DMS79 treated with DMSO at 0.1 percent for 48 hours (cell line): ENCODE measurements at places on chromosomes 5 and 9.

DNA sequence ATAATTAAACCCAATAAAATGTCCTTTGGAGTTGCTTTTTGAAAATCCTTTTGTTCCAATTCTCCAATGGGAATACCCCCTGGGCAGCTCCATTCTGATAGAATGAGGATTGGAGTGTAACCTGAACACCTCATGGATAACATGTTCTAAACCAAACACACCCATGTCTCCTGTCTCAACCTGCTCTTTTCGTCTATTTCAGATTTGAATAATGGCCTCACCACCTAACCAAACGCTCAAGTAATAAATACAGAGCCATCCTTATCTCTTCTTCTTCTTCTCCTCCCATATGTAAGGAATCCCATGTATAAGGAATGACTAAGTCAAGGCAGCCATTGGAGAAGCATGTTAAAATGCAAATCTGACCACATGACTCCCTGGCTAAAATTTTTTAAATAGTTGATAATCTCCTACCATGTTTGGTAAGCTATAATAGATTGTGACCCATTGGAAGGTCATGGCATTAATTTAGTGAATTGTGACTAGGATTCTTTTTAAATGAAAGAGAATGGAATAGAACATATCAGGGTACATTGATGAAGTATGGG lies 26.0 kb downstream of the ELL2 start:
- no peak for DNase-seq

DNA sequence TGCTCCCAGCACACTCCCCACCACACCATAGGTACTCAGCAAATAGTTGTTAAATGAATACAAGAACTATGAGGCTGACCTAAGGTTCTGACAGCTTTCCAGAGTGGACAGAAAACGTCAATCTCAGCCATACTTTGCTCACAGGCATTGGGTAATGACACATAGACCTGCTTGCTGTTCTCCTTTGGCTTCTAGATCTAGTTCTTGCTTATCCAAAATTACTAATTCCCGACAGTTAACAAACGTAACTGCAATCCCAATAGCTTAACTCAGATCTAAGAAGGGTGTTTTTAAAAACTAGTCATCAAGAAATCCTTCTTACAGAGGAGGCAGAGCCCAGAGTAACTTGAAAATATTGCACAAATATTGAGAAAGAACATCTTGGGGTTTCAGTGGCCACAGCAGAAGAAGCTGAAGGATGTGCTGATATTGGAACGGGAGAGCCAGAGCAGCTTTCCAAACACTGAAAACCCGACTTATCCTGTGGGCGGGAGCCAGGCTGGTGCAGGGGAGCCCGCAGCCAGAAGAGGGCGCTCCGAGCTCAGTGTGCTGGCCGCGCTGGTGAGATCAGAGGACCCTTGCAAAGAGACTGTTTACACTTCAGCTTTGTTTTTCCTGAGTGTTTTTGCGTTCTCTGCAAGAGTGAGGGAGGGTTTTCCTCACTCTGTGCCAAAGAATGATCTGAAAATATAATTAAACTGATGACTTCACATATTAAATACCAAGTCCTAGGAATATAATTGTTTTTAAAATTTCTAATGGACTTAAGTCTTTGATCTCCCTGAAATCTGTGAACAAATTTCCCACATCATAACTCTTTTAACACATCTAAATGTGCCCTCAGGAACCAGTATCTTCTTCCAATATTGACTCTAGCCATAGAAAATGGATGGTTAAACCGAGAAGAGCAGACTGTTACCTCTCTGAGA lies 30.3 kb downstream of the FGF1 start:
- DNase-seq = peak; percentile 37

DNA sequence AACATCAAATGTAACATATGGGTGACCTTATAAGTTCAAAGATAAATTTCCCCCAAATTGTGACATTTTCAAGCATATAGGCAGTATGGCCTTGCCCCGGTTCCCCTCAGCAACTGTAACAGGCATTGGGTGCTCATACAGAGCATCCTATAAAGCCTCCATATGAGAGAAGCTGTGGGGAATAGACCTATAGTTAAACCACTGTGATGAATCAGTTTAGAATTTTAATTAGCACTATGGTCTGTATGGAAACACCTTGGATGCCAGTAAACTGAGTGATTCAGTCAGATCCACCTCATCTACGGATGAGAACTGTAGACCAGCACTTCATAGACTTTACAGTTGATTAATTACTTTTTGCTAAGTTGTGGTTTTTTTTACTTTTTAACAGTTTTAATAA lies 79.4 kb downstream of the ERCC6L2 start:
- no peak for DNase-seq

DNA sequence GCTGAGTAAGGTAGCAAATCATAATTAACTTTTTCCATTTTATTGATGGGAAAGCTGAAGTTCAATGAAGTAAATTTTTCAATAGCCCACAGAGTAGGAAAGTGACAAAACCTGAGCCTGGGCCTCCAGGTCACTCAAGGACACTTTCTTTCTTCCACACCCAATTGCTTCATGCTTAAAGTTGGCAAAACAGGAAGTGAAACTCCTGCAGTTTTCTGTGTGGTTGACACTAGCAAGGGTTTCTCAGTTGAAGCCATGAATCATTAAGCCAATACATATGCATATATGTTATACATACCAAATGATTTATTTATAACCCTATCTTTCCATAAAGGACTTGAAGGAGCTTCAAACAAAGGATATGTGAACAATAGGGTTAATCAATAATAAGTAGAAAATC lies 13.9 kb downstream of the TLR4 start:
- no peak for DNase-seq

- no peak for DNase-seq
Observed at GRCh38 chr5:138455232-138455930, 9.9 kb upstream of the EGR1 start.

DNA sequence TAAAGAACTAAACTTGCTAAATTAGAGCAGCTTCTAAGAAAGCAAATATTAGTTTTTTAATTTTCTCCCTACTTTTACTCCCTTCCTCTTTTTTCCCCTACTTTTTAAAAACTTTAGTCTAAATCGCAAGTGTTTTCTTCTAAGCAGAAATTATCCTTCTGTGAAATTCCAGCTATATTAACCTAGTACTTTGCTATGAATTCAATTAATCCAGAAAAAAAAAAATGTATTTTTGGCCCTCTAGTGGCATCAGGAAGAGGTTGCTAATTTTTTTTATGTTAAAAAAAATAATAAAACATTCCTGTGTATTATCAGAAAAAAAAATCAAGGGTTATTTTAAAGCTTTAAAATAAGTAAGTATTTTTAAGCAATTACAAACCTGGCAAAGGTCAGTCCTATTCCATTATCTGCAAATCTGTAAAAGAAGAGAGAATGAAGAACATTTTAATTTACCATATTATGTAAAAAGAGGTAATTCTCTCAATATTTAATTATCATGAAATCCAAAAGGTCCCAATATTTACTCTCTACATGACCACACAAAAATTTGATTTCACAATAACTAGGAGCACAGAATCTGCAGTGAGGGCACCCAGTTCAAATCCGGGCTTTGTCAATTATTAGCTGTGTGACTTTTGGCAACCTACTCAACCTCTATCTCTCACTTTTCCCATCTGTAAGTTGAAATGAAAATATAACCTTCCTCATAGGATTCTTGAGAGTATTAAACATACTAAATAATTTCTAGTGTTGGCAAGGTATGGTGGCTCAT lies 52.0 kb downstream of the CEMIP2 start:
- no peak for DNase-seq

DNA sequence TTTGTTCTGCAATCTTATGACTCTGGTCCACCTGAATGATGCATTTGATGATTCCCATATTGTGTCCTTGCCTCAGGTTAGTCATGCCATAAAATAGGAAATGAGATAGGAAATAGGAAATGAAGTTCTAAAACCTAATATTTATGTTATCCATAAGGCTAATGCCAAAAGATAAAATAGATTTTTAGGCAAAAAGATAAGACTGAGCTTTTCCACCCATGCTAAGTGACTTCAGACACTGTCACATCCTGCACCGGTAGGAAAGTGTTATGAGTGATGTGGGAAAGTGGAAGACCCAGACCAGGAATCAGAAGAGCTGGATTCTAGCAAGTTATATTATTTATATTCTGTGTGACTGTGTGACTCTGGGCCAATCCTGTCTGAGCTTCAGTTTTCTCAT lies 600.8 kb upstream of the DMAC1 start:
- DNase-seq = no peak

DNA sequence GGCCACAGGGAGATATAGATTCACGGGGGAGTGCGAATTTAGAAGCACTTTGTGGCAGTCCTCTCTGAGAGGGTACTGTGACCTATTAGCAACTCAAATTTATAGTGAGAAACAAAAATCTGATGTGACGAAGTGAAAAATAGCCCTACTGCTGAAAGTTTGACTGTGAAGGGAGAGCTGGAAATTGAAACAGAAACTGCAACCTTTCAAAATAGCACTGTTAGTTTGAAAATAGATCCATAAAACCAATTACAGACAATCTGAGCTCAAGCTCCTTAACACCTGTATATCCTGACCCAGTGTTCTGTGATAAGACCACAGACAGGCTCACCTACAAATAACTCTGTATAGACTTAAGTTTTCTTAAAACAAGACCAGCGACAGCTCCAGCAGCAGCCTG lies 420.1 kb downstream of the IRX1 start:
- no peak for DNase-seq

DNA sequence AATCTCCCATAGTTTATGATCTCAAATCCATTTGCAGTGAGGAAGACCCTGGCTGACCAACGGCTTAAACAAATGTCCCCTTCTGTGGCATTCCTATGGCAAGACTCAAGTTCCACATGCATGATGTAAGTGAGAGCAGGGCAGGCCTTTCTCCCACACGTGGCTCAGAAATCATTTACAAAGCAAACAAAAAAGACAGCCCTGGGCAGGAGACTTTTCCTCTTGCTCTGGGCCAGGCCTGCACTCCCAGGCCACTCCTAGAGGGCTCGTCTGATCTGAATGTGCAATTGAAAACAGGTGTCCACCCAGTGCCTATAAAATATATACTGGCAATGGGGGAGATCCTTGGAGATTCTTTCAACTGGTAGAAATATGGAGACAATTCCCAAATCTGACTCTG lies 123.1 kb downstream of the DMRT2 start:
- DNase-seq = no peak

DNA sequence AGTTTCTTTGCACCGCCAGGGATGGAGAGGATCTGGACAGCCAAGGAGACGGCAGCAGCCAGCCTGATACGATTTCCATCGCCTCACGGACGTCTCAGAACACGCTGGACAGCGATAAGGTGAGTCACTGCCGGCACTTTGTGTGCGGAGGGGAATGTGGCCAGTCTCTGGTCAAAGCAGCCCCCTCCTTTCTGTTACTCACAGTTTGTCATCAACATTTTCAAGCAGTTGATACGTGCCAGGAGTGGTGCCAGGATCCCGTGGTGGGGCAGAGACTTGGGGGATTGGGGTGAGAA lies 175.1 kb upstream of the OTULINL start:
- DNase-seq = no peak

DNA sequence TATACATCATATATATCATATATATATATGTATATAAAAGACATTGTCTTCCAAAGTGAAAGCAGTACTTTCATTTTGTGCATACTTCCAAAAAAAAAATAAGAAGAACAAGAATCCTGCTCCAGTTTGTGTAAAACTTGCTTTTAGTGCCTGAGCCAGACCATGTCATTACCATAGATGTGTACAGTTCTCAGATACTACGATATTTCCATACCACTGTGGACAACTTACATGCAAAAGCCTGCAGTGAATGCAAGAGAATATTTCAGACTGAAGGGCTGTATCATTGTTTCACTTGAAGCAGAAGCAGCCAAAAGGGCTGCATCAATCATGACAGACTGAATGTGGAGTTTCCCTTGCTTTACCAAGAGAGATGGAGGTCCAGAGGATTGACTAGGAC lies 72.6 kb upstream of the CYLC2 start:
- DNase-seq = no peak

DNA sequence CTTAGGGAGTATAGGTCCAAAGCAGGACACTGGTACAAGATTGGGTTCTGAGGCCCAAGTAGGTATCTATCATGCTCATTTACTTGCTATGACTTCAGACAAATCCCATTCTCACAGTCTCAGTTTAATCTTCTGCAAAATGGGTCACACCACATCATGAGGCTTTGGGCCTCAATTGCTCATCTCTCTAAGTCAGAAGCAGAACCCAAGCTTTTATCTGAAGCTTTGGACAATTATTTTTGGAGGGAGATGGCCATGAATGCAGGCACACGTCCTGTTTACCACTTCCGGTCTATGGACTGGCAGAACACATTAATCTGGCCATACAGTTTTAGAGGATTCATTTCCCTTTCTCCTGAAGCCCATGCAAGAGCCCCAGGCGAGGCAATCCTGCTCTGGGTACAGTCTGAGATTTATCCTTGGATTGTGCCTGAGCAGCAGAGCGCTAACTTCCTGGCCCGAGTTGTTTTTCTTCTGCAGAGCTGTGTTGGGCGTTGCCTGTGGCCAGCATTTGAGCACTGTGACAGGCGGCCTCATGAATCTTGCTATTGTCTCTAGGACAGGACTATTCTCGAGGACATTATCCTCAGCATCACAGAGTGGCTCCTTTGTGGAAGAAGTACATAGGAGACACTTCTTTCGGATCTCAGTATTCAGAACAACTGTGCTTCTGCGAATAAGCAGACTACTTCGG lies 16.1 kb downstream of the SLC22A4 start:
- DNase-seq = no peak

DNA sequence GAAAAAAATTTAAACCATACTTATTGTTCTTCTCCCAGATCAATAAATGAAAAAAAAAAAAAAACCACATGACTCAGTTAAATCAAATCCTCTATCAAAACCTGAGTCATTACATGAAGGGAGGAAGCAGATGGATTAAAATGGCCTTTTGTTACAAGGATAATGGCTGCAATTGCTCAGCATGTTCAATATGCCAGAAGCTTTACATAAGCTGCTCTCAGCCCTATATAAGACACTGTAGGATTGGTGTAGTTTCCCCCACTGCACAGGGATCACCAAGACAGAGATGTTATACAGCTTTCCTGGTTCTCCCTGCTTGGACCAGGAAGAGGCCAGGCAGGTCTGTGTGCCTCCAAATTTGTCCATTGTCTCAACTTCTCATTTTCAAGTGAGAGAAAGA lies 101.6 kb upstream of the MAP1B start:
- no peak for DNase-seq

DNA sequence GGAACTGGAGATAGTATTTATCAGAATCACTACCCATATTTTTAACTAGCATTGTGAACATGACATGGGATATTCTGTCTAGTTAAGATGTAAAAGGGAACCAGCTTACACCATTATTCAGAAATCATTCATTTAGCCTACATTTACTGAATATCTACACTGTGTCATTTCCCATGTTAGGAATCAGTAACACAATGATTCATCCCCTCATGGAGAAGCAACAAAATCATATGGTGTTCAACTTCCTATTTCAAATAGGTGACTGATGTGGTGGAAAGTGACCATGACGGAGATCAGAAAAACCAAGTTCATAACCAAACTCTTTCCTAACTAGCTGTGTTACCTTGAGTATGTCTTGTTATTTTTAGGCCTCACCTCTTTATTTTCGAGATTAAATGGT lies 550.0 kb upstream of the TUSC1 start:
- no peak for DNase-seq

DNA sequence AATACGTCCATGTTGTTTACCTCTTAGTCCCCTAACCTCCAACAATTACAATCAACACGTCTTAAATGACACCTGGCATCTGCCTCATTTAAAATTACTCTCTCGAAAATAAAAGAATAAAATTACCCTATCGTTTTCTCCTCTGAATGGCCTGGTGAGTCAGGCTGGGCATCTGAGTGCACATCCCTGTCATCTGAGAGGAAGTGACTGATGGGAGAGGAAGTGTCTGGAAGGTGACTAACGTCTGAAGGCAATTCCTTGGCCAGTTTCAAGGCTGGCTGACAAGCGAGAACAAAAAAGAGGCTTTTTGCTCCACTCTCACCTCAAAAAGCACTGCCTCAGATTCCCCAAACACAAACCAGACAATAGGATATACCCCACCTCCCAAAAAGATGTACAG lies 57.7 kb downstream of the MAPKAP1 start:
- DNase-seq = no peak
